B cell (primary cell): ENCODE measurements at places on chromosomes 11 and 22.

DNA sequence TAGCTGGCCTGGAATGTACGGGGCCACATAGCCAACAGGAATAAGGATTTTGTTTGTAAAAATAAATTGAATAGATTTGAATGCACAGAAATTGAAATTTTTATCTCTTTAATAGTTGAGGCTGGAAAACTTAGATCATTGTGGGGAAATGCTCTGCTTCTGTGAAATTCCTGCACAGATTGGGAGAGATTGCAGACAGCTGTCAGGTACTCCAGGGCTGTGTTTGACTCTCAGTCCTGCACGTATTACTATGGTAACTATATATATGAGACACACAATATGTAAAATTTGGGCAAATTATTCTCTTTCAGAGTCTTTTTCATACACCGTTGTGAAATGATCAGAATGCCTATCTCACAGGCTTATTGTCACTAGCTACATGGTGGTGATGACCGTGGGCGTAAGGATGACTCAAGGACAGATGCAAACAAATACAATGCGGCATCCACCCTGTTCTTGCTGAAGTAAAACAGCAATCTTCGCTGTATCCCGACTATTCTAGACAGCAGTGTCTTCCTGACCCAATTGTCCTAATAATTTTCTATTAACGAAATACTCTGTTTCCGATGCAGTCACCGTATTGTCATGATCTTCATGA lies 79.4 kb downstream of the ZC3H12C start:
- DNase-seq: no peak

DNA sequence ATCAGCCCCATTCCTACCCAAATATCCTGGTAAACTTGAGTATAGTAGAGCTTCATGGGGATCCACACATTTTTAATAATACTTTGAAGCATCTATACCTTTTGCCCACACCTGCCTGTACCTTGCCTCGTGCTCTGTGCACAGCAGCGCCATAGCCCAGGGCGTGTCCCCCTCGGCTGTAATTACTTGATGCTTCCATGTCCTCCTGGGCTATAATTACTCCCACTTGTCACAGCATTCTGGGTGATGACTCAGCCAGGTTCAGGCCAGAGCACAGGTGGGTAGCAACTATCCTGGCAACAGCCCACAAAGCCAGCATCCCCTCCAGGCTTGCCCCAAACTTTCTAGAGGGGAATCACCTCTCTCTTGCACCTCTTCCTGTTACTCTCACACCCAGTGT lies 23.7 kb upstream of the SLC36A4 start:
- no peak for DNase-seq

DNA sequence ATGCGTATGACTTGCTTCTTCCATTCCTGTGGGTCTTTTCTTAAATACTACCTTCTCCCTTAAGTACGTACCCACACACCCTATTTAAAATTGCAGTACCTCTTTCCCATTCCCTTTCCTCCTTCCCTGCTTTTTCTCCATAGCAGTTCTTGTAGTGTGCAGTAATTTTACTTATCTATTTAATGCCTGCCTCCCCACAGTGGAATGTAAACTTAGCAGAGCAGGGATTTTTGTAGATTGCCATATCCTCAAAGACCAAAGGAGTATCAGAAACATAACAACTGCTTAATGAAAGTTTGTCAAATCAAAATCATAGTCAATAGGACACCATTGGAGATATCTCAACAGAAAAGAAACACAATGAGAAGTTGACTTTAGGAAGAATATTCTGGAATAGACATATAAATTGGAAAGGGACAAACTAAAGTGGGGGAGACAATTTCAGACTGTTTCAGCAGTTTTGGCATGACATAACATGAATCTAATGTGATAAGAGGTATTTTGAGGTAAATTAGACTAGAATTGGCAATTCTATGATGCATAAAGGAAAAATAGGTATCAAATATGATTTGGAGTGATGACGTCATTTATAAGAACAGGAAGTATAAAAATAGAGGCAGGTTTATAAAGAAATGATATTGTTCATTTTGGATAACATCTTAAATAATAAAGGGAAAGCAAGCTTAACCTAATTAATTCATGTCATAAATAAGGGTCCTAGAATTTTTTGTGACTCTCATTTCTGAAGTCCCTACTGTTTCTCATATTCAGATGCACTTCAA lies 188.4 kb downstream of the SOX6 start:
- no peak for DNase-seq

DNA sequence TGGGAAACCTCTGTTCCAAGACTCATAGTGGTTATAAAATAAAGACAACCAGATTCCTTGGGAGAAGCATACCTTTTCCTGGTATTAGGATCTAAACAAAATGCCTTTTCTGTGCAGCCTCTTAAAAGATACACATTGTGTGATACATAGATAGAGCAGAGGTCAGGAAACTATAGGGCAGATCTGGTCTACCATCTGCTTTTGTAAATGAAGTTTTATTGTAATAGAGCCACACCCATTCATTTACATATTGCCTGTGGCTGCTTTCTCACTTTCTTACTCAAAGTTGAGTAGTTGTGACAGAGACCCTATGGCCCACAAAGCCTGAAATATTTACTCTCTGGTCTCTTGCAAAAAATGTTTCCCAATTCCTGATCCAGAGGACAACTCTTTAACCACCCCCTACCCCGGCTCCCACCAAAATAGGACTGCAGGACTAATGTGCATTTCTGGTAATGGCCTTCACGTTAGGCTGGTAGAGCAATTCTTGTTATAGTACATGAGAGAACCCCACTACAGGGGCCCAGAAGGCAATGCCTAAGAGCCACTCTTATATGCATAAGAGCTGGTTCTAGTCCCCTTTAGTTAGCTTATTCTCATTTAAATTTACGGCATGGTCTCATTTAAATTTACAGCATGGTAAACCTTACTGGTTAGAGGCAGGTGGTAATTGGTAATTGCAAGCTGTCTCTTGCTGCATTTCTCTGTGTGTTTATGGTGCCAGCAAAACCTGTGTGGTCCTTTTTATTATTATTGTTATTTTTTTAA lies 76.8 kb upstream of the YWHAH start:
- DNase-seq: no peak

- DNase-seq: no peak
Measured at GRCh38 chr22:48345631-48346030, 1482.0 kb downstream of the BRD1 start.

- no peak for DNase-seq
Measured at GRCh38 chr11:7165911-7166310, 77.1 kb downstream of the RBMXL2 start.

- DNase-seq: no peak
Measured at GRCh38 chr22:29477723-29478318, 2.2 kb upstream of the NEFH start.

DNA sequence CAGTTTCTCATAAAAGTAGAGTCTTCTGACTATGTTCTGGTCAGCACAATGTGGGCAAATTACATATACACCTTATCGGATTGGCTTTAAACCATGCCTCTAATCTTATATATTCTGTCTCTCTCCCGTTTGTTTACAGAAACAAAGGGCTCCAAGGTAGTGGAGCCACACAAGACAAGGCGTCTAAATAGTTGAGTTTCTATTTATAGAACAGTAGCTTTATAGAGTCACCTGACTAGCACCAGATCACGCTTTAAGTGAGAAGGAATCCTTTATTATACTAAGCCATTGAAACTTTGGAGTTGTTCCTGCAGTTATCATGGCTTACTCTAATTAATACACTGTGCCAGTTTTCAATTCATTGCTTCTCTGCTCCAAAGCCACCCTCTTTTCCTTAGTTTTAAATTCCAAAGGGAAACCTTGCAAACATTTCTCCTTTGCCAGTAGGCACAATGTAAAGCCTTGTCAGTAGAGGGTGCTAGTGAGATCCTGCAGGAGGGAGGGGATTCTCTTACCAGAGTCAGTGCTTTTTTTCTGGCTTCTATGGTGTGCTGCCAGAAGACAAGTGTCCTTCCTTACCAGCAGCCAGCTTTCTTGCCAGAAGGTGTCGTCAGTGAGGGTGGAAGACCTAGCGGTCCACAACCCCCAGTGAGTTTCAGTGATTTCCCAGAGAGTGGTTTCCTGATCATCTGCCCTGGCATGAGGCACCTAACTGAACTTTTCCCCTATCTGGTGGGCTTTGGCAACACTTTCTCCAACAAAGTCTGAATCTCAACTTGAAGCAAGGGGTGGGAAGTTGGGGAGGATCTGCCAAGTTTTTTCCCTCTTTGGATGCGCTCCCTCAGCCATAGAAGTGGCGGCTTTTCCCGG lies 71.7 kb downstream of the RAB38 start:
- DNase-seq: peak; percentile 7

- no peak for DNase-seq
Measured at GRCh38 chr22:31083923-31084810, 3.0 kb downstream of the SMTN start.

DNA sequence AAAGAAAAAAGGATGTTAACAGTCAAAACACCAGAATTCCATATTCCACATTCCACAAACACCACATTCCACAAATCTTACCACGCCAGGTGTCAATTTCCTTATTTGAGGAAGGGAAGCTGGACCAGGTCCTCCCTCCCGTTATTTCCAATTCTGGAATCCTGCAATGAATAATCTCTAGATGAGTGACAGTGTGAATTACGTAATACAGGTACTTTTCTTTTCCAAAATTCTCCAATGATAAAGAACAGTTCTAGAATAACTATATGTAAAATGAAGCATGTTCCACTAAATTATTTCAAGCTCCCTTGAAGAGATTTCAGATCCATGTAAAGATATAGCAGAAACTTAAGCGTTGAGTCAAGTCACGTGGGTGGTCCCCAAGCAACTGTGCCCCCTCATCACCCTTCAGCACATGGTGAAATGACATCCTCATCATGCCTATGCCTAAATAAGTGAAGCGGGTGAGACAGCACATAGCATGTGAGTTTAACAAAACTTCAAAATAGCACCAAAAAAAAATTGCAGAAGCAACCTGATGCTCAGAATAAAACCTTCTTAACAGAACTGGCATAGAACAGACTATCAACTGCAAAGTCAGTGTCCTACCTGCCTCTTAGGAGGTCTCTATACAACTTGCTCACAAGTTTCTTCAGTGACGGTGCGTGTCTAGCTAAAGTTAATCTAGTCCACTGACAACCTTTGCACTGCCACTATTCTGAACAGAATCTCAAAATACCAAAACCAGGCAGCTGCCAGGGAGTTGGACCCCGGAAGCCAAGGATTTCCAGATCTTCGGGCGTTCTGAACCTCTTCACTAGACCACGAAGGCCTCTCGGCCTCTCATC lies 876 bp downstream of the NFRKB start:
- no peak for DNase-seq

DNA sequence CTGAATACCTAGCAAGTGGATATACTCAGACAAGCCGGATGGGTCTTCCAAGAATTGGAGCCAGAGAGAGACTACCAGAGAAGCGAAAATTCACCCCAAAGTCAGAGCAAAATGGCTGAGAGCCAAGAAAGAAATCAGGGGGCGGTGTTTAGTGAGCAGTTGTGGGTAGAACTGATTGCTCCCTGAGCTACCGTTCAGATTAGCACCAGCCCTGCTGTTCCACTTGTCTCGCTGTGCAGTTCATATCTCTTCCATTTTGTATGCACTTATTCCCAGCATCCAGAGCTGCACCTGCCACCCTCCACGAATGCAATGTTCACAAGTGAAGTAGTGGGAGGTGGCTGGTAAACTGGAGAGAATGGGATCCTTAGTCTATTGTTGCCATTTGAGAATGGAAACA lies 25.5 kb downstream of the DRD2 start:
- DNase-seq: no peak
